ENCODE measurements at places on chromosomes 1 and 21.
A peak's percentile ranks its signal among the peaks of the same experiment; 100 is the strongest.

GRCh38 chr1:228278432-228278941, 70.6 kb downstream of the OBSCN start:
- no peak for DNase-seq

DNA sequence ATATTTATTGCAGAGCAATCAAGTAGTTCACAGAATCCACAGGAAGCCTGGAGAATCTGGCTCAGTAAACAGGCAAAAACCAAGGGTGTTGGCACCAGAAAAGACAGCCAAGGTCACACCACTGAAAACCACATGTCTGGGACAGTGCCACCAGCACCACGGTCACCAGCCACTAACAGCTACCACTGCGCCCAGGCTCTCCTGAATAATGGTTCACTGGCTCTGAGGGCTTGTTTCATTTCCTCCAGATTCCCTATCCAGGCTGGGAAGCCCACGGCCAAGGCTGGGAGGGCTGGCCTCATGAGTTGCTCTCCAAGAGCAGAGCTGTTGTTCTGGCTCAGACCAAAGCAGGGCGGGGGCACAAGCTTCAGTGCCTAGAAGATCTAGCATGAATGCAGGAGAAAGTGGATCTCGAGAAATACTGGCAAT, 54.5 kb upstream of the PTGFRN start:
- DNase-seq: peak; percentile 88

- DNase-seq: no peak
These were observed 43.1 kb downstream of the SCP2 start for GRCh38 chr1:52970149-52970548.

DNA sequence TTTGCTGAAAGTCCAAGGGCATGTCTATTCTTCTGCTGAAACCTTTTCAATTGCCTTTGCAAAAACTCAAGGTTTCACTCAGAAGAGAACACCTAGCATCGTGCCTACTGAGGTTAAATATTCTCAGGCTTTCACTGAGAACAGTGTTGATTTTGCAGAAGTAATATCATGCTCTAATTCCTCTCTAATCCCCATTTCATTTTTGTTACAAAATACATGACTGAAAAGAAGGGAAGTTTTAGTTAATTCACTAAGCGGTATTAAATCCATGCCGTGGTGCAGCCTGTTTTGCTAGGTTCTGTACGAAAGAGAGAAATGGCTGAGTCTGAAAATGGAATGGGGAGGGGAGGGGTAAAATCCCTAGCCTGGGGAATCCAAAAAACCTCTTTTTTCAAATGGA, 163.2 kb upstream of the CAMK1G start:
- no peak for DNase-seq

DNA sequence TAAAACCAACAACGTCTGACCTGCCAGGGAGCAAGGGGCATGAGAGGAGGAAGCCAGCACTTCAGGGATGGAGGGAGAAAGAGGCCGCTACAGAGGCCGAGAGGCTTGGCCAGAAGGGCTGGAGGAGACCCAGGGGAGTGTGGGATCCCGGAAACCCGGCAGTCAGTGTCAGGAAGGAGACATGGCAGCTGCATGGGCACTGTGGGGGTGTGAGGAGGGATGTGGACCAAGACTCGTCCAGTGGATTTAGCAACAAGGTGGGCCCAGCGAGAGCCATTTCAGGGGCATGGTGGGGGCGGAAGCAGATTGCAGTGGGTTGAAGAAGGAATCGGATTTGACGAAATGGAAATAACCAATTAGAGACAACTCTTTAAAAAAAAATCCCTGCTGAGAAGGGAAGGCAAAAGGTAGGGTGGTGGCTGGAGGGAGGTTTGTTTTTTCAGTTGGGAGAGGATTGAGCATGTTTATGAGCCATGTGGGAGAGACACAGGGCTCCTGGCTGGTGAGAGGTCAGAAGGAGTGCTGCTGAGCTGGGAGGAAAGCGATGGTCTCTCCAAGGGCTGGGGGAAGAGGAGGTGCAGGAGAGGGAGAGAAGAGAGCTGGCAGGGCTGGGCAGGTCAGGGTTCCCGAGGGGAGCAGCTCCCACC, 4.4 kb downstream of the B4GALT2 start:
- DNase-seq: no peak

DNA sequence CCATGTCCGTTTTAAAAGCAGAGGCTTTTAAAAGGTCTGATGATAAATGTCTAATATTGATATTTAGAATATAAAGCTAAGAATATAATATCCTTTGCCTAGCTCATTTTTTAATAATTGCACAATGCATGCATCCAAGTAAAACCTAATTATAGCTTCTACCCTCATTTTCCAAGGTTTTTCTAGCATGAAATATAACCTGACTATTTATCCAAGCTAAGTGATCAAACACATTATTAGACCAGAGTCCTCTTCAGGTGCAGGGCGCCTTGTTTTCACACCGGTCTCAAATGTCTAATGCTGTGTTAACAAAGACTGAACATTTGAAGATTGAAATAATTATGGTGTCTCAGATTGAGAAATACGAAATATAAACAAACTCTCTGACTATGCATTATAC, 648.9 kb upstream of the CXADR start:
- no peak for DNase-seq

DNA sequence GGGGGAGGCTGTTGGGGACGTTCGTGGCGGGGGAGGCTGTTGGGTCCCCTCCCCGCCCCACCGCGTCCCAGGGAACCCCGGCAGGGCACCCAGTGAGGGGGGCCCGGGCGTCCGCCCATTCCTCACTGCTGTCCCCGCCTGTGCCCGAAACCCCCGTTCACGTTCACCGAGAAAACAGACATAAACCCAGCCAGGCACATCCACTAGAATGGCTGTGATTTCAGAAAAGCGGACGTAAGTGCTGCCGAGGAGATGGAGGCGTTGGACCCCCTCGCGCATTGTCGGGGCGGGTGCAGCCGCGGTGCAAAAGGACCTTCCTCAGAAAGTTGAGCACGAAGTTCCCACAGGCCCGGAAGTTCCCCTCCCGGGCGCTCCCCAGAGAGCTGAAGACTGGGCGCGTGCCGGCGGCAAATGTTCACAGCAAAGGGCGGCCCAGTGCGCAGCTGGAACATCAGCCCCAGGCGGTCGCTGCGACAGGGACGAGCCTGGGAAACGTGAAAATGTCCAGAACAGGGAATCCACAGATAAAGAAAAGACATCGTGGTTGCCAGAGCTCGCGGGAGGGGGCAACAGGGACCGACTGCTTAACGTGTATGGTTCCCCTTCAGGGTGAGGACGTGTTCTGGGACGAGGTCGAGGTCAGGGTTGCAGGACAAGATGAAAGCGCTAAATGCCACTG, 18.5 kb upstream of the SAMD11 start:
- DNase-seq: peak; percentile 69

DNA sequence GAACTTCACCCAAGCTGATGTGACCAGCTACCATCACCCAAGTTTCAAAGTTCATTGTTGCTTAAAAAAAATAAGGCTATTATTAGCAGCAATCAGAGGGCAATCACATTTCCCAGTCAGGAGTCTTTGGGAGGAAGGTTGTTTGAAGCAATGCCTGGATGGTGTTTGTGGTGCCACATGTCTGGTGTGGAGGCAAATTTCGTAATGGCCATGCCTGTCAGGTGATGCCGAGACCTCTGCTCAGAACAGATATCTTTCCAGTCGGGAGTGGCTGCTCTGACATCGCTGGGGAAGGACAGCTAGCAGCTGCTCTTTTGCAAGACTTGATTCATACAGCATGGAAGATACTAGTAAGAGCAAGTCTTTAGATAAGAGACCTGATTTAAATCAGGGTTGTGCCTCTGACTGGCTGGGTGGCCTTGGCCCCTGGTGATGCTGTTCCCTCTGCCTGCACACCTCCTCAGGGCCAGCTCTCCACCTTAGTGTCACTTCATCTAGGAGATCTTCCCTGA, 187.8 kb upstream of the JUN start:
- DNase-seq: no peak

GRCh38 chr1:36771660-36772284, 262.5 kb downstream of the GRIK3 start:
- no peak for DNase-seq

DNA sequence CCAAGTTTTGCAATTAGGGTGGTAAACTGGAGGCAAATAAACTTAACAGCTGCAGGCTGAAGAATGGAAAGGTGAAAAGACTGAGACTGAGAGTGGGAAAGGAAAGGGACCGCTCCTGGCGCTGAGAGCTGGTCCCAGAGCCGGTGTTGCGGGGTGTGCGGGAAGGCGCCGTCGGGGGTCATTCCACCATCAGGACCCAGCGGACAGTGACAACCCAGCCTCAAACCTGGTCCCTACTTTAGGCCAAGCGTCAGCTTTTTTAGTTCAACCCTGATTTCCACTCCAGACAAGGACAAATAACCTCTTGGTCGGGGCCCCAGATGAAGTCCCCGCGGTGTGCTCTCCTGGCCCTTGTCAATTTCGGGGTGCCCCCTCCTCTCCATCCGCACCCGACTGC, 145.8 kb upstream of the ETS2 start:
- no peak for DNase-seq

GRCh38 chr1:74513411-74514300, 1.2 kb upstream of the LRRC53 start:
- no peak for DNase-seq

GRCh38 chr1:37636435-37636834, 1.7 kb upstream of the RSPO1 start:
- no peak for DNase-seq

GRCh38 chr1:43991200-43991475, 261 bp upstream of the CCDC24 start:
- no peak for DNase-seq

DNA sequence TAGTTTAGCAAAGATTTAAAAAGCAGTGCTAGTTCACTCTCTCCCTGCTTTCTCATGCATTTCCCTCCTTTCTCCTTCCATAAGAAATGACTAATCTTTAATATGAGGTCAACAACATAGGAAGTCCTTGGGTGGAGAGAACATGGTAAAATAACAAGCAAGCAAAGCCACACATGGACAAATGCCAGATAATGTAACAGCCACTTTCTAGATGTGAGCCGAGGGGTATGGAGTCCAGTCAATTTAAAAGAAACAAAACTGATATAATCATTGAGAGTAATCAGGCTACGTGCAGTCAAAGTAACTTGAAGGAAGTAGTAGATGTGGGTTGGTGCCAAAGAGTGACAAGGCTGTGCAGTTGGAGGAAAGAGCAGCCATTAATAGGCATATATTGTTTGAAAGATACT, 69.6 kb downstream of the DUSP10 start:
- no peak for DNase-seq
